ENCODE measurements at places on chromosomes 13 and 19.

DNA sequence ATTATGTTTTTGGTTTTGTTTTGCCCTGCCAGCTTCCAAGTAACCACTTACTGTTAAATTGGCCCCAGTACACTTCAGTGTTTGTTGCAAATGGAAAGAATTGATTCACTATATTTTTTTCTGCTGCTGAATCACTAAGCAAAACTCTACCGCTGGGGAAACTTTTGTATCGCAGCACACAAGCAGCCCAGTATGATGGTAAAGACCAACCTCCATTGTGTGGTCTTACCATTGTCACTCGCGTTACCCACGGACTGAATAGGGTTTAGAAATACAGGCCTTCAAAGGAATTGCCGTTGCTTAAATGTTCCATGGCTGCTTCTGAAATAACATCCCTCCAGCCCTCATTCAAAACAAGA is 7.9 kb downstream of the SPATA13 start:
- DNase-seq = no peak

DNA sequence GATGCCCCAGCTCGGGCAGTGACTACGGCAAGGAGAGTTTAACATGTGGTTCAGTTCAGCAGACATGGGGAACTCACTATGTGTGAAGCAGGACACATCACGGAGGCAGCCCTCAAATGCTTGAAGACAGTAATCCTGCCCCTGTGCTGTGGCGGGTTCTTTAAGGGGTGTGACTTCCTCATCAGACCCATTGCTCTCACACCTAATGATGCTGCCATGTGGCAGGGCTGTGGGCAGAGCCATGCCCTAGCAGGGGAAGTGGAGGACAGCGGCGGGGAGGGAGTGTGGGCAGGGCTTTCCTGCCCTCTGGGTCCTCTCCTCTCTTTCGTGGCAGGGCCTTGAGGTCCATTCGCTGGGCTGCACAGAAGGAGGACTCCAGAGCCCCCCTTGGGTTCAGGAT is 131.1 kb upstream of the GJB6 start:
- DNase-seq = no peak

DNA sequence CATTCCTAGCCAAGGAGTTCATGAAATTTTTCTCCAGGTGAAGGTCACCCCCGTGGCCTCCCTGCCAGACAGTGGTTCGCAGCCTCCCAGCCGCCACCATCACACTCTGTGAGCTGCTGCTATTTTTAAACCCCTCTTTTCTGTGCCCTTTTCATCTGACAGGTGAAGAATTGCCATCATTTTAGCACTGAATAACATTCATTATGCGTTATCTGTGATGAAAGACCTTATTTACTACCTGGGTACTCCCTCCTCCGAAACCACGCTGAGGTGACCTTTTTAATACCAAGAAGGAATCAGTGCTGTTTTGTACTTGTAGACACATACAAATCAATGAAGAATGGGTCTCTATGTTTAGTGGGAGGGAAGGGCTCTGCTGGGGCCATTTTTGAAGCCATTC is 148.9 kb upstream of the GPR12 start:
- DNase-seq = no peak

DNA sequence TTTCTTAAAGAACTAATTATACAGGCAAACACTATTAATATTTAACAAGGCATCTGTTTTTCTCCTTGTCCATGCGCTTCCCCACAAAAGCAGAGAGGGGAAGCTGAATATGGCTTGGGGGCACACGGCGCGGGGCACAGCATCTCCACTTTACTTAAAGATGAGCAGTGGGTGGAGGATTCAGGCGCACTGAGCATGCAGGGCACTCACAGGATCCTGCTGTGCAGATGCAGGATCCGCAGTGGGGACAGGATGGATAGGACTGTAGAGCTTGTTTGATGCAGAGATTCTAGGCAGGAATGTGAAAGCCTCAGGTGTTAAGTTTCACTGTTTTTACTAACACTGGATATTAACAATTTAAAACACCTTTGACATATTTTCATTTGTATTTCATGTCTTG is 43.3 kb downstream of the ATP11A start:
- DNase-seq = no peak

GRCh38 chr13:113369881-113370280 is 6.0 kb upstream of the GRTP1 start:
- no peak for DNase-seq

Measured in stimulated activated CD8-positive, alpha-beta memory T cell treated with anti-CD3 and anti-CD28 coated beads, Interleukin-4, amount 100 ng/mL, for 4 hours (primary cell).